ENCODE measurements at places on chromosomes 3 and 15.

DNA sequence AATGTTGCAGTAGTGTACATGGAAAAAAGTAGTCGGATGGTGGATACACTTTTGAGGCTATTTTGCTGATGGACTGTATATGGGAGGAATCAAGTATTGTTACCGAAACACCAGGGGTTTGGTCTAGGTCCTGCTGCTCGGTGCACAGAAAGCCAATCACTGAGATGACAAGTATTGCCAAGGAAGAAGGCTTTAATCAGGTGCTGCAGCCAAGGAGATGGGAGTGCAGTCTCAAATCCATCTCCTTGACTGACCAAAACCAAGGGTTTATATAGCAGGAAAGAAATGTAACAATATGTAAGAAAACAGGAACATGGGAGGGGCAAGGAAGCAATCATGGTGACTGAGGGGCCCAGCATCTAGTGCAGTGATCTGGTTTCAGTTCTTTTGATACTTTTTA, 2.8 kb upstream of the ACVR2B start:
- no peak for DNase-seq

- peak; percentile 21 for DNase-seq
Measured at GRCh38 chr3:134249935-134250716, 533 bp downstream of the RYK start.

DNA sequence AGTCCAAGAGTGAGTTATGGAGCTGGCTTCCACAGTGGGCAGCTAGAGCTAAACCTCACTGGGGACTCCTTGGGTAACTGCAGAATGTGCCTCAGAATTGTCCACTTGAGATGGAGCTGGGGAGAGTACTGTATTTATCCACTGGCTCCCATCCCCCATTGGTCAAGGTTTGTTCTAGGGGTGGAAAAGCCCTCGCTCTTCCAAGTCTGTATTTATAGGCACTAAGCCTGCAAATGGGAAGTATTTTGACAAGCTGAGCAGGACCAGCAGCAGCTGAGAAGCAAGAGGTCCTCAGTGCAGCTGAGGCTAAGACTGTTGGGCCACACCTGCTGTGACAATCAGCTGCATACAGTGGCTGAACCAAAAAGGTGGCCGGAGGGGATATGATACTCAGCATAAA, 5.8 kb downstream of the USP13 start:
- no peak for DNase-seq

- DNase-seq = no peak
Measured at GRCh38 chr3:59318881-59319280, 269.1 kb upstream of the CFAP20DC start.

DNA sequence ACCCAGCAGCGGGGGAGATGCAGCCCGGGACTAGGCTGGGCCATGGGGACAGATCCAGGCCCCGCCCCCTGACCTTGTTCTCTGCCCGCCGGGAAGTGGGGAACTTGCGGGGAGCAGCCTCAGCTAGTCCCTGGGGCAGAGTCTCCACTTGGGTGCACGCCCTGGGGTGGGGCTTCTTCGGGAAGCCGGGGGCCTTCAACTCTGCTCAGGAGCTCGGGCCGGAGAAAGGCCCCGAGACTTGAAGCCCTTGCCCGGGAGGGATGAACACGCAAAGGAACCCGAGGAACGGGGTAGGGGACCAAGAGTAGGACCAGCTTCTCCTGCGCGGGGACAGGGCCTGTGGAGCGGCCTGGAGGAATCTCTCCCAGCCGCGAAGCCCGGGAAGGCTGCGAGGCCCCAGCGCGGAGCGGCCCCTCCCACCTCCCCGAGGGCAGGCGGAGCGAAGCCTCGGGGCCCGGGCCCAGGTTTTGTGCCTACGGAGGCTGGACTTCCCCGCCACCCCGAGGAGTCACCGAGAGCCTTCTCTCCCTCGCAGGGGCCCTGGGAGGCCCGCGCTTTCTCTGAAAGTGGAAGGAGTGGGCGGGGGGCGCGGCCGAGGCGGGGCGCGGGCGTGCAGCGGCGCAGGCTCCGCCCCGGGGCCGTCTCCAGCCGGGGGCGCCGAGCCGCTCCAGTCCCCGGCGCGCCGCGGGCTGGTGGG, at the start of gene ITPKA:
Gene ITPKA (plus strand): TSS at position 670 of the 697 bp plus-strand sequence. CDS start 54 bp downstream, outside the sequence.
- peak; percentile 85 for DNase-seq

GRCh38 chr15:26243382-26243781, 380.3 kb upstream of the ATP10A start:
- no peak for DNase-seq

GRCh38 chr3:46902188-46902631, 24.7 kb downstream of the PTH1R start:
- no peak for DNase-seq

DNA sequence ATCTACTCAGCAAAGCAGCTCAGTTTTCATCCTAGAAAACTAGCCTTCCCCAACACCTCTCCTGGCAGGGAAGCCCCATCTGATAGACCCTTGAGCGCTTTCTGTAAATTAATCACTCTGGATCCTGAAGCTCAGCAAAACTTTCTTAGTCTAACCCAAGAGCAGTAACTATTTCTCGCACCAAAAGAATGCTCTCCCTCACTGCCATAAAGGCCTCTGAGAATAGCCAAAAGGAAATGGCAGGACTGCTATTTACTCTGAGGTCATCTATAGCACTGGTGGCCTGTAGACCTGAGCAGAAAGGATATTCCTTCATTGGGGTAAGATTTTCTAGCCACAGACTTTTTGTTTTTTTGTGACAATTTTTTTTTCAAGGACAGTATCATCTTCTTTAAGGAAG, 345.8 kb upstream of the ADAMTS9 start:
- DNase-seq = no peak

DNA sequence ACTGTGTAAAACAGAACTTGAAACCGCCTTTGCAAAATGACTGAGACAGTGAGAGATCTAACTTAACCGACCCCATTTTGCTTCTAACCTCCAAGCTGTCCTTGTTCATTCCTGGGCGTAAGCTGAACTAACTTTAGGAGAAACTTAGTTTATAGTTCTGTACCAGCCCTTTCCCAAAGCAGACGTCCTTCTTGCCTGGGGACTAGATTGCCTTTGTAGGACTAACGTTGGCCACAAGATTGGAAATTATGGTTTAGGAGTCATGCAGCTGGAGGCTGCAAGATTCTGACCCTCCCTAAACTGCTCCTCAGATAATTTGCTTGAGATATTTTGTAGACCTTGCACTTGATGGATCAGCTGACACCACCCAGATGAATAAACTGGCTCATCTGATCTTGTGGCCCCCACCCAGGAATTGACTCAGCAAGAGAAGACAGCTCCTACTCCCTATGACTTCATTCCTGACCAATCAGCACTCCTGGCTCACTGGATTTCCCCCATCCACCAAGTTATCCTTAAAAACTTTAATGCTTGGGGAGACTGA, 219.9 kb upstream of the PROK2 start:
- no peak for DNase-seq

- DNase-seq = no peak
Measured at GRCh38 chr3:167084545-167084944, 295.6 kb downstream of the ZBBX start.

Data from activated T-cell treated with anti-CD3 and anti-CD28 coated beads for 24 hours (primary cell).